ENCODE measurements at places on chromosomes 3 and 15.

DNA sequence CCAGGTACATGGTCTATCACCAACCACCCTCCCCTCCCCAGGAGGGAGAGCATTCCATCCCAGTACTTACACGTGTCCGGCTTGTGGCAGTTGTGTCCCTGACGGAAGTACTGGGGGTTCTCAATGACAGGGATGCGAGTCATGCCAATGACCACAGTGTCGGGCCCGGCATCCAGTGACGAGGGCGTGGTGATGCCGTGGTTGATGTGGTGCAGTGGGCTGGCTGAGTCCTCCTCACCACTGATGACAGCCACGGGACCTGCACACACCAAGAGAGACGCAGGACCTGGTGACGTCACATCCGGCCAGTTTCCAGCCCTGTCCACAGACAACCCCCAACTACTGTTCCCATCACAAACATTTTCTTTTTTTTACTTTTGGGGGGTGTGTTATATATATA, 223.8 kb downstream of the NTRK3 start:
- DNase-seq = no peak

DNA sequence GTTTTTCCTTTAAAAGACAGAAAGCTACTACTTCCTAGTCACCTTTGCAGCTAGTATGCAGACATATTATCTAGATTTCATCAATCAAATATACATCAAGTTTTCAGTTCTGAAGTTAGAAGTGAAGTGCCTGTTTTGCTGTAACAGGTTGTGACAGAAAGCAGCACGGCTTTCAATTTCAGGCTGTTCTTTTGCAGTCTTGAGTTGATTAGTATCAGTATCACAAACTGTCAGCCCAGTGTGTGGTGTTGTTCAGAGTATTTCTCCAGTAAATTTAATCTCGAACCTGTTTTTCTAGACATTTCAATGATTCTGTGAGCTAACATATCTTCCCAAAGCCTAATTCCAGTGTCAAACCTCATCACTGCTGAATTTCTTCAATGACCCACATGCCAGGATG, 1050.8 kb downstream of the DIPK2A start:
- DNase-seq = no peak

DNA sequence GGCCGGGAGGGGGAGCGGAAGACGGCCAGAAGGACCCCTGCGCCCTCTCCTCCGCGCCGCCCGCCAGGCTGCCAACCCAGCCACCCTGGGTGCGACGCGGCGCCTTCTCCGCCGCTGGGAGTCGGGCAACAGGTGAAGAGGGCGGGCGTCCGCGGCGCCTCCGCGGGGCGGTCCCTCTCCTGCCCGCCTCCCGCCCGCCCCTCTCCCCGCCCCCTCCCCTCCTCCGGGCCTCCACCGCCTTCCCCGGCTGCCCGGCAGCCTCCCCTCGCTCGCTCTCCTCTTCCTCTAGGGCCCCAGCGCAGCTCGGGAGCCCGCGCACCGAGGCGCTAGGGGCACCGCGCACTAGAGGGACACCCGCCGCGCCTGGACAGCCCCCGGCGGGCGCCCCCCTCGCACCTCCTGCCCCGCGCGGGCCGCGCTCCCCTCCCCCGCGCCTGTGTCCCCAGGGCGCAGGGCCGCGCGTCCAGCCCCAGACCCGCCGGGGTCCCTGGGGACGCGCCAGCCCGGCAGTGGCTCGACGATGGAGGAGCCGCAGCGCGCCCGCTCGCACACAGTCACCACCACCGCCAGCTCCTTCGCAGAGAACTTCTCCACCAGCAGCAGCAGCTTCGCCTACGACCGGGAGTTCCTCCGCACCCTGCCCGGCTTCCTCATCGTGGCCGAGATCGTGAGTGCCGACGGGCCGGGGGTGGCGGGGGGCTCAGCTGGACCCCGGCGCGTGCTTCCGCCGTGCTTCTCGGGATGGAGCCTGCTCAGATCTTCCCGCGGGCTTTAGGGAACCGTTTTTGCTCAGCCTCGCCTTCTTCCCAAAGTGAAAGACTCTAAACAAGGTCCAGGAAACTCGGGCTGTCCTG, at the start of gene CMTM8:
Gene CMTM8 (plus strand): TSS at position 228 of the 854 bp plus-strand sequence. CDS start 293 bp downstream, at position 521.
- DNase-seq = no peak

DNA sequence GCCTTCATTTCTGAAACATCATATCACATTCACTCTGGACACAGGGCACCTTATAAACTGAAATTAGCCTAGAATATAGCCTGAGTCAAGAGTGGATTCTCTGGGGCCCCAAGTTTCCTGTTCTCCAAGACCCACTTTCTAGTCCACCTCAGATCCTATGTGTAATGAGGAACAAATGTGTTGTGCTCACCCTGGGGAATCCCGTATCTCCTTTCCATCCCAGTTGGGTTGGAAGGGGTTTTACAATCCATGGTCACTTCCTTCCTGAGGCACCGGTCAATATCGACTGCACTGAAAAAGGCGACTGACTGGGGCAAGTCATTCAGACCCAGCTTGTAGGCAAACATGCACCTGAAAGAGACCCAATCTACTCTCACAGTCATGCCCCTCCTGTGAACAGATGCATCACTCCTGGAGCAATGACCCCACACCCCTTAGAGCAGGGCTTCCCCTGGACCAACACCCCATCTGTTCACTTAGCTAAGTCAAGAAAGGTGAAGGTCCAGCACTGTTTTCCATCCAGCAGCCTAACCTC, 17.4 kb downstream of the POLG start:
- DNase-seq = no peak

DNA sequence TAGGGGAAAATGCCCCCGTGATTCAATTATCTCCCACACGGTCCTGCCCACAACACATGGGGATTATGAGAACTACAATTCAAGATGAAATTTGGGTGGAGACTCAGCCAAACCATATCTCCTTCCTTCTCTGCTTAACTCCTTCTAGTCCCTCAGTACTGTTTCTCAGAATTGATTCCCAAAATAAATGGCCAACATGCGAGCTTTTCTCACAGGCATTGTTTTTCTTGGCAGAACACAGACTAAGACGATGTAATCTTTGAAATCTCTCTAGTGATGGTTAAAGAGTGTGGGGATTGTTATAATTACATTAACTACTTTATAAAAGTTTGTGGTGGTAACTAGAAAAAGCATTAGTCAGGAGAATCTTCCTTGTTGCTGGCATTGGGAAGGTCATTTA, 366.5 kb downstream of the LPP start:
- DNase-seq = no peak

DNA sequence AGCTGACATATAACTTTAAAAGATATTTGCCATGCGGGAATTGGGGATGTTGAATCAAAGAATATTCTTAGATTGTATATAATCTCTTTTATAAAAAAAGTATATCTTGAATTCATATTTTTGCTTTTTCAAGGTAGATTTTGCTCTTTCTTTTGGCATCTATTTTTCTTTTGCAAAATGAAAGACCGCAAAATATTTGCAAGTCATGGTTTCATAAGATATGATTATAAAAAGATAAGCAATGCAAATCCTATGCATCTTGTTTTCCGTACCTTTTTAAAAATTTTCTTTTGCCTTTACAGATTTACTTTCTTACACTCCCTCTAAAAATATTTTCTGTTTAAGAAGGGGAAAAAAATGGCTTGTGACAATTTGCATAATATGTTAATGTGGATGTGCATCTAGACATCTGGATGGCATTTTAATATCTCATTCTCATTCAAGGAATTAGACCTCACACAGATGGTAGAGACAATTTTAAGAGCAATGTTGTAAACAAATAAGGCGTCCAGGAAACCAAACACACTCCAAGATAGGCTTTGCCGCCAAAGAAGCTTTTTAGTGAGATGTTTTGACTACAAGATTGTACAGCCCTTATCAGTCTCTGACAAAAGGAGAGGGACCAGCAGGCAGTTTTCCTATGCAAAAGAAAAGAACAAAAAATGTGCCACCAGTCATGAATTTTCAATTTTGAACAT, 371.1 kb downstream of the CHL1 start:
- no peak for DNase-seq

DNA sequence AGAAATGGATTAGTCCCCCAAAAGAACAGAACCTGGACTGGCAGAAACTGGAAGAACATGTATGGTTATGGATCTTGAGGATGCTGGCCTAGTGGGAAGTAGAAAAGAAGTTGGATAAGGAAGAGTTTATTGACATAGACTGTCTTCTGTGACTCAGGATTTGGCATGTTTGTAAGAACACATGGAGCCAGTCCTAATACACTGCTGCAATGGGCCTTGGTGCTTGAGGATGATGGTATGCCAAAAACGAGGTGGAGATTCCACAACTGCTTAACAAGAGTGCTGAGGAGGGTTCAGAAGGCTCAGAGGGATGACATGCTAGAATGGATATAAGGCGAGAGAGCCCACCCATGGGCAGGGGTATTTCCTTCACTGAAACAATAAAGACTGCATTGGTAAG, 22.4 kb downstream of the LZTFL1 start:
- no peak for DNase-seq
